Lung microvascular endothelial cell (primary cell): ENCODE measurements at places on chromosomes 2 and 18. TPM values are rescaled to one million over a fixed set of nuclear protein-coding genes. Genes with fewer than 3 reads are reported as not detected.

HOXD9 gene
- total RNA-seq: 15.3 and 23.8 TPM in 2 replicates

DNA sequence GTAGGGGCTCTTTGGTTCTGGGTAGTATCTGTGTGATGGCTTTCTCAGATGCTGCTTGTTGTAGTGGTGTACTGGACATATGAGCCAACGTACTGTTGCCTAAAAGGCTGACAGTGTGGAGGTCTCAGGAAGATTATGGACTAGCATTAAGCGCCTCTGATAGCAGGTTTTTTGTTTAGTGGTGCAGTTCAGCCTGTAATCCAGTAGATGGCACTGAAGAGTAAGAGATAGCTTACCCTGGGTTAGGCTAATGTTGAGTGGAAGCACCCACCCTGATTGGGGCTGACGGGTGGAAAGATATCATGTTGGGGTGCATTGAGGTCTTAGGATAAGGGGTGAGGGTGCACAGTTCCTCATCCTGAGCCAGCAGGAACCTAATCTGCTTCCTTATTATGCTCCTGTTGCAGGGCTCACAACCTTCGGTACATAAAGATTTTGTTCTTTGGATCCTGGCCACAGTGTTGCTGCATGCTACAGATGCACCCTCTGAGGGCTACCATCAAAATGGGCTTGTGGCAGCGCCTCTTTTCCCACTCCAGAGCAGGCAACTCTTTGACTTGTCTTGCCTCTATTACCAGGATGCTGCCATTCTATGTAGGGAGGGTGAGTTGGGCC is 79.6 kb downstream of the MSTN start:
- DNase-seq: peak; percentile 20

DNA sequence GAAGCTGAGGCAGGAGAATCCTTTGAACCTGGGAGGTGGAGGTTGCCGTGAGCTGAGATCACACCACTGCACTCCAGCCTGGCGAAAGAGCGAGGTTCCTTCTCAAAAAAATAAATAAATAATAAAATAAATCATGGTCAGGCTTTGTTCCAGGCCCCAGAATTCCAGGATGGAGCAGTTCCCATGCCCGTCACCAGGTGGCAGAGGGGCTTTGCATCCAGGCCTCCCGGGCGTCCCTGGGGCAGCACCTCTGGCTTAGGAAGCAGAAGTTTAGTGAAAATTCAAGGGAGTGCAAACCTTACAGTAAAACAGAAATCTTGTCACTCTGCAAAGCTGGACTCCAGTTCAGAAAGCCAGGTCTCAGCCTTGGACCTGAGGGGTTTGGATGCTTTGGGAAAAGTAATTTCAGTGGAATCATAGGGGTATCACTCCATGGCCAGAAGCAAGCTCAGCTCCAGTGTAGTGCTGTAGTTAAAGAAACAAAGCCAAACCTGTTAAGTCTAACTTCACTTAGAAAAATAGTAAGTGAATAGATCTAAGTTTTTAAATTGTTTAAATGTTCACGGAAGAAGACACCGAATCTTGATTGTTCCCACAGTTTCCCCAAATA is 512.7 kb downstream of the CMPK2 start:
- no peak for DNase-seq

TBR1 gene
- total RNA-seq: under 0.01 TPM in 1 of 2 replicates, not detected in the other

DNA sequence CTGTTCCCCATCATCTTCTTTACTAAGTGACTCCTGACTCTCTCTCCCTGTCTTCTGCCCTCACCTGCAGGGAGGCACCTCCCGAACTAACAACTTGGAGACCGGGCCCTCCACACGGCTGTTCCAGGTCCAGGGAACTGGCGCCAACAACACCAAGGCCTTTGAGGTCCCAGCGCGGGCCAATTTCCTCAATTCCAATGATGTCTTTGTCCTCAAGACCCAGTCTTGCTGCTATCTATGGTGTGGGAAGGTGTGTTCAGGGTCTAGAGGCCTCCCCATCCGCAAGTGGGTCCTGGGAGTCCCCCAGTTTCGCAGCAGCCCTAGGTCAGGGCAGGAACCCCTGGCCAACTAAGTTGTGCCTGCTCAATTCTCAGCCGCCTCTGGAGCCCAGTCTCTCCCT is 15.5 kb downstream of the VIL1 start:
- DNase-seq: no peak

DNA sequence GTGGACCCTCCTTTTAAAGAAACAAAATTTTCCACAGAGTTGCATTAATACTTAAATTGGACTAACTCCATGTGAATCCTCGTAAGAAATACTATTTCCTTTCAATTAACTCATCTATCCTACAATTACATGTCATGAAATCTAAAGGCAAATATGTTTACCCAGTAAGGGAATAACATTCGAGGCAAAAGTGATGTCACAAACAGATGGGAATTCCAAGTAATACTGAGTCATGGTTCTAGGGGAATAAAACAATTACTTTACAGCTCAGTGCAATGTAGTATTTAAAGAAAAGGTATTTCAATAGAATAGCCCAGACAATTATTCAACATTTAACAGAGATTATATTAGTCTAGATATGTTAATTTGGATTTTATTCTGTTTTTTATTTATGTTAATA is 205.8 kb downstream of the ZNF385B start:
- DNase-seq: no peak

DNA sequence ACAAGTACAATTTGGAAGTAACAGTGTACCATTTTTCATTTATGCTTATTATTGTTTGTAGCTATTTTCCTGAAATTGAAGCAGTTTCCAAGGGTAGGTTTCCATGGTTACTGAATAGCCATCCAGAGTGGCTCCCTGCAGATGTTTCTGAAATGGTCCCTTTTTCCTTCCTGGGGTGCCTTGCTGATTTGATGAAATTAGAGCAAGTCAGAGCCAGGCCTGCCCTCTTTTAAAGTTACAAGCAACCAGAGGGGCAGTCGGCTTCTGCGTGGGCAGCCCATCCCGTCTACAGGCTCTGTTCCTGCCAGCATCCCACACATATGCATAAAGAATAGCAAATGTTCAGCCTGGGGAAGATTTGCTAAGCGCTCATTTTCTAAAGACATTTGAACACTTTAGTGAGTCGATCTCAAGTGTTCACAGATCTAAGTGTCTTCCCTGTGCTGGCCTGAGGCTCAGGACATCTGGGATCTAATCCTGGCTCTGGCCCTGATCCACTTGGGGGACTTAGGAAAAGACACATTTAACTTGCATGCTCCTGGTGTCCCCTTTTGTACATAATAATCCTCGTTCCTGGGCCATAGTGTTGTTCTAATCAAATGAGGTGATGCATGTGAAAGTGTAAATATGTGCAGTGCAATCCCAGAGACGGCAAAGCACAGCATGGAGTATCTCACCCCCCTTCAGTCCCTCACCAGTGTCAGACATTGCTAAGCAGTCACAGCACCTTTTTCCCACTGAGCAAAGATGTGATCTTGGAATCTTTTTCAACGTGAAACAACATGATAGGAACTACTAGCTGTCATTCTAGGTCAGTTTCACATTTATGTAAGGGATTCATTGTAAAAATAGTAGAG is 92.2 kb downstream of the STPG4 start:
- no peak for DNase-seq
